A172 (cell line): ENCODE measurements at places on chromosomes 13 and 19. TPM values are rescaled to one million over a fixed set of nuclear protein-coding genes. Genes with fewer than 3 reads are reported as not detected.

The OR4F17 gene
- not detected in 2 replicates for total RNA-seq

The ZNF83 gene
- 57.1 and 57.3 TPM in 2 replicates for total RNA-seq

The A1BG gene
- total RNA-seq, result 10.7 and 47.6 TPM in 2 replicates

The TMEM190 gene
- total RNA-seq, result not detected in 2 replicates

The VPS36 gene
- total RNA-seq, result 29.5 and 45.3 TPM in 2 replicates

The ZNF439 gene
- total RNA-seq, result 0.14 TPM in 1 of 2 replicates, not detected in the other

The ZNF682 gene
- 1.1 and 3.0 TPM in 2 replicates for total RNA-seq
